Activated naive CD4-positive, alpha-beta T cell treated with anti-CD3 and anti-CD28 coated beads for 36 hours (primary cell): ENCODE measurements at places on chromosomes 7 and 10.

DNA sequence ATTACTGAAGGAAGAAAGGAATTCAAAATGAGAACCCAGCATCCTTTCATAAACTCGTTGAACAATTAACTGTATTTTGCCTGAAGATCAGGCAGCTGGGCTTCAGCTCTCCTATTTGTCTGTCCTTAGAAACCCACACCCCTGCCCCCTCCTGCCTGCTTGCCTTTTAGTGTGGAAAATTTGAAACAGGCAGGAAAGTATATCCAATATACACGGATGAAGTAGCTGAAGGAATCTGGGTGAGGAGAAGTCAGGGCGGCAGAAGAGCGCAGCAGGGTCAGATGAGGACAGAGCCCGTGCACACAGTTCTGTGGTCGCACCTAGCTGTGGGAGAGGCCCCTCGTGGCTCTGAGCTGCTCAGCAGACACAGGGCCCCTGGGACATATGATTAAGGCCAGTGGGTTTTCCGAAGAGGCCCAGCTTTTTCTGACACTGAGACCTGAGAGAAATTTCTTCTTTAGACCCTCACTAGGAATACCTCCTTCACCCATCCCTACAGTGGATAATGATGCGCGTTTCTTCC is 87.9 kb downstream of the ACTR3B start:
- H3K36me3 ChIP-seq: peaks cover 4% of the 10 kb centered on the region
- H3K4me3 ChIP-seq: no peak overlapping the region
- H3K27ac ChIP-seq: no peak overlapping the region
- no peaks in the 10 kb centered on the region for H3K27me3 ChIP-seq

- H3K4me1 ChIP-seq: no peaks in the 10 kb centered on the region
- DNase-seq: no peak
- H3K27ac ChIP-seq: no peak overlapping the region
- no peak overlapping the region for H3K4me3 ChIP-seq
Measured at GRCh38 chr7:158111049-158111751, 476.4 kb downstream of the PTPRN2 start.

DNA sequence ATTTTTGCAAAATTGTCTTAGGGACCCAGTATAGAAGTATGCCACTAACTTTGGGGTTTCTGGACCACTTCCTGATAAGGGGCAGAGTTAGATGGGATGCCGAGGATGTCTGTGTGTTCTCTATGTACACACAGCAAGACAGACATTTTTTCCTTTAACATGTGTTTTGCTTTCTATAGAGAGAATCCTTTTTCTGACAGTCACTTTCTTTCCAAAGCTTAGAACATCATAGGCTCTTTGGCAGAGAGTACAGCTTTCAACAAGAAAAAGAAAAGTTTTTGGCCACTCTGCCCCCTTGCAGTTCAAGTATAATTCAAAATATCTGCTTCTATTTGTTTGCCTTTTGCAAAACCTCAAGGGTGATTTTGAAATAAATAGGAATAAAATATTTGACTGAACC is 44.1 kb downstream of the PAPSS2 start:
- no peaks in the 10 kb centered on the region for H3K4me1 ChIP-seq
- H3K4me3 ChIP-seq: no peak overlapping the region
- no peaks in the 10 kb centered on the region for H3K36me3 ChIP-seq
- H3K27ac ChIP-seq: no peak overlapping the region

GRCh38 chr10:113052076-113052830 is 102.2 kb downstream of the TCF7L2 start:
- peaks cover 17% of the 10 kb centered on the region for H3K4me1 ChIP-seq
- DNase-seq: no peak
- H3K27ac ChIP-seq: no peak overlapping the region
- no peak overlapping the region for H3K4me3 ChIP-seq
- peaks cover 11% of the 10 kb centered on the region for H3K27me3 ChIP-seq

DNA sequence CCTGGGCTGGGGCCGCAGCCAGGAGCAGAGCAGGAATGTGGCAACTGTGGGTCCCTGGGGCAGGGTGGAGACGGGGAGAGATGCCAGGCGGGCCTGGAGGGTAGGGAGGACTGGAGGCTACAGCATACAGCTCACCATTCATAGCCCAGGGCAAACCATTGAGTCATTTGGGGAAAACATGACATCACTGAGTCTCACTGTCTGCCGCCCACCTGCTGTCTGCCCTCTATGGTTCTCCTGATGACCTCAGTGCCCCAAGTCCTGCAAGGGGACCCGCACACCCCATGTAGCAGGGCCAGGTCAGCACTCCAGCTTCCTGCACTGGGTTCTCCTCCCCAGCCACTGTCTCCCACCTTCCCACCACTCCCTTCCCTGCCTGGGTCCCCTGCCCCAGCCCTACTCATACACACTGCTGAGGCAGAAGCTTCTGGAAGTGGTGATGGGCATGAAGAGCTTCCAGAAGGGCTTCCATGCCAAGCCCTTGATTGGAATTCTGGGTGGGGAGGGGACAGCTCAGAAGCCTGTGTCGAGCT is 10.4 kb downstream of the CHST3 start:
- H3K4me3 ChIP-seq: no peak overlapping the region
- H3K27ac ChIP-seq: peak overlapping the region; percentile 38
- H3K36me3 ChIP-seq: no peaks in the 10 kb centered on the region
- H3K4me1 ChIP-seq: peaks cover 38% of the 10 kb centered on the region

DNA sequence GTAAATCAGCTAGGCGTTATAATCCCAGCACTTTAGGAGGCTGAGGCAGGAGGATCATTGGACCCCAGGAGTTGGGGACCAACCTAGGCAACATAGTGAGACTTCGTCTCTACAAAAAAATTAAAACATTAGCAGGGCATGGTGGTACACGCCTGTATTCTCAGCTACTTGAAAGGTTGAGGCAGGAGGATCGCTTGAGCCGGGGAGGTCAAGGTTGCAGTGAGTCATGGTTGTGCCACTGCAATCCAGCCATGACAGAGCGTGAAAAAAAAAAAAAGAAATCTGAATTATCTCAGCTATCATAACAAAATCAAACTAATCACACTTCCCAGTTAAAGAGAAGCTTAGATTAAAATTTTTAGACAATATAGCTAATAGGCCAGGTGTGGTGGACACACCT is 35.3 kb downstream of the ATAD1 start:
- H3K27me3 ChIP-seq: no peaks in the 10 kb centered on the region
- H3K27ac ChIP-seq: no peak overlapping the region
- peaks cover 6% of the 10 kb centered on the region for H3K4me1 ChIP-seq
- H3K4me3 ChIP-seq: no peak overlapping the region
- DNase-seq: no peak
